Hippocampal formation (tissue), 2 donors: ENCODE measurements at places on chromosomes 7 and 10.

DNA sequence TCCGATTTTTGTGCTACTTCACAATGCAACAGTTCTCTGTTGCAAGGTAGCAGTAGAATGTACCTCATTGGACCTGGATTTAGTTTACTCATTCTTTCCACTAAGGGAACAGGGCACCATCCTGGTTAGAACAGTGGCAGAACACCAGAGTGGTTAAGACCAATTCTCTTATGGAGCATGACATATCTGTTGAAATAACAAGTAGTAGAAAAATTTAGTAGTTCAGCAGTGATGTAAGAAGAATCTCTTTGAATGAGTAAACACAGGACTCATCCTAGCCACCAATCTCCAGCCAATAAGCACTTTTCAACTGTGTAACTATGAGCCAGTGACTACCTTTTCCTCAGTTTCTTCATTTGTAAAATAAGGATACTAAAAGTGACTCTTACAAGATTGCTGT lies 2.4 kb downstream of the ANKRD22 start:
- DNase-seq, result no peak

GRCh38 chr10:96891840-96892239 lies 59.7 kb downstream of the LCOR start:
- DNase-seq, result no peak

GRCh38 chr10:109889867-109890266 lies 33.4 kb downstream of the XPNPEP1 start:
- DNase-seq, result no peak

- no peak for DNase-seq
These were observed 41.0 kb upstream of the ZNF518A start for GRCh38 chr10:96089116-96089515.

- DNase-seq, result no peak
These were observed 27.7 kb upstream of the TM9SF3 start for GRCh38 chr10:96614515-96614914.

DNA sequence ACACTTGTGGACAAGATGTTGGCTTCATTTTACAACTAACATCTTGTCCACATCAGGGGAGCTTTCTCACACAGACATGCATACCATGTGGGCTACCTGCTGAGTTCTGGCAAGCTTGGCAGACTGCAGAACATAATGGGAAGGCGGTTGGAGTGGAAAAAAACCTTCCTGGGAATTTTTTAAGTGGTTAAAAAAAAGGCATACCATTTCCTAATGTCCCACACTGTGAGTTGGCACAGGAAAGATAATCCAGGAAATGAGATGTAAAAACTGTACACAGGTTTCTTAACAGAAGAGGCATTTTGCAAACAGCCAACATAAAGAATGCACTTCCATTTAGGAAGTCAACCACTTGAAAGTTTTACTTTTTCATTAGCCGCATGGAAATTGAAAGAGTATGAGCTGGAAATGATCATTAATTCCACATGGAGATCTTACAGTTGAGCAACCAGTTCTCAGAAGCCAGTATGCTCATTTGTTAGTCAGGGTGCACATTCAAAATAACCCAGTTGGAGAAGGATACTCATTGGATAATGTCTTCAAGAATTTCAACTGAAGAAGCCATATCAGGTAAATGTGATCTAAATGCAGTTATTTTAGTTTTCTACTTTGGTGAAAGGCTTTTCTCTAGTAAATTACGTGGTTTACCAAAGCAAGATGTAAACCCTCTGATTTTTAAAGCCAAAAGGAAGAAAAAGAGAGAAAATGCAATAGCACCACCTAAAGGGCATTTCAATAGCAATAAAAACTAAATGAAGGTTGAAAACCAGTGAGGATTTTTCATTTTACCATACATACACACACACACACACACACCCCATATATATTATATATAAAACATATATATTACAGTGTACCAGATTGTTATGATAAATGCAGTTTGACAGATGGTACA lies 194.0 kb downstream of the TAX1BP1 start:
- no peak for DNase-seq

- peak; percentile 78 for DNase-seq
These were observed 90.2 kb upstream of the AGK start for GRCh38 chr7:141460781-141461715.

- no peak for DNase-seq
These were observed 71.9 kb downstream of the MRPL32 start for GRCh38 chr7:43004082-43004481.

GRCh38 chr10:107490389-107490788 lies 325.9 kb upstream of the SORCS1 start:
- no peak for DNase-seq

DNA sequence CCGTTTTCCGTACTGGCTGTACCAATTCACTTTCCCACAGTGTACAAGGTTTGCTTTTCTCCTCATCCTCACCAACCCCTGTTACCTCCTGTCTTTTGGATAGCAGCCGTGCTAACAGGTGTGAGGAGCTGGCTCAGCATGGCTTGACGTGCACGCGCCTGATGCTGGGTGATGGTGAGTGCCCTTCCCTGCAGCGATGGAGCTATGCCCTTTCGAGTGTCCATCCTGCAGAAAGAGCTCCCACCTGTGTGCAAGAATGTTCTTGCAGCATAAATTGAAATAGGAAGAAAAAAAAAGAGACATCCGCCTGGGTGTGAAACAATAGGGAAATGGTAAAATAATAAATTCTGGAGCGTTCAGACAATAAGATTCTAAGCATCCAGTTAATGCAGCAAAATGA lies 9.5 kb upstream of the UBE3C start:
- no peak for DNase-seq

DNA sequence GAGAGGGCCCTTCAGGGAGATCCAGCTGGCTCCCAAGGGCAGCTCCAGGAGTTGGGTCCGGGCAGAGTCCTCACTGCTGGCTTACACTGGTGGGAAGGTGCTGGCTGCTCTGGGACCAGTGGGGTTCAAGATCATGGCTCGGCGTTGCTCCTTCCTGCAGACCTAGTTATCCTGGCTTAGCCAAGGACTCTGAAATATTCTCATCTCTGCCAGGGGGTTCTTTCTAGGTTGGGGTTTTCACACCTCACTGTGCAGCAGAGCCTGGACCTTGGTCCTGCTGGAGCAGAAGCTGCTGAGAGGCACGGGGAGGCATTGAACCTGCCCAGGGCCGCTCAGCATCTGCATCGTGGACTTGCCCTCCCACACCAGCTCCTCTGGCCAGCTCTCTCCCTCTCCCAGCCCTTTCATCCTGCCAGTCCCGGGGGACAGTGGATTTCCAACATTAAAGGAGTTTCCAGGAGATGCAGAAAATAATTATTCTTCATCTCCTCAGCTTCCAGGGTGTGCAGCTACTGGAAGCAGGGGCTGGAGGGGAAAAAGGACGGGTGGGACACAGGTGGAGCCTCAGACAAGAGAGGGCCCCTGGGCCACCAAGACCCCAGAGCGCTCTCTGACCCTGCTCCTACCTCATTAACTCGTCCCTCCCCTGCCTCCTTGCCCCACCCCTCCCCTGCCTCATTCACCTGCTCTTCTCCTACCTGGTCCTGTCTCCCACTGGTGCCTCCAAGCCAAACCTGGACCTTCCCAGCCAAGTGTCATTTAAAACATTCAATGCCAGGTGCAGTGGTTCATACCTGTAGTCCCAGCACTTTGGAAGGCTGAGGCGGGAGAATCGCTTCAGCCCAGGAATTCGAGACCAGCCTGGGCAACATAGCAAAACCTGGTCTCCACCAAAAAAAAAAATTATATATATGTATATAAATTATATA lies 42.5 kb downstream of the JAKMIP3 start:
- no peak for DNase-seq

DNA sequence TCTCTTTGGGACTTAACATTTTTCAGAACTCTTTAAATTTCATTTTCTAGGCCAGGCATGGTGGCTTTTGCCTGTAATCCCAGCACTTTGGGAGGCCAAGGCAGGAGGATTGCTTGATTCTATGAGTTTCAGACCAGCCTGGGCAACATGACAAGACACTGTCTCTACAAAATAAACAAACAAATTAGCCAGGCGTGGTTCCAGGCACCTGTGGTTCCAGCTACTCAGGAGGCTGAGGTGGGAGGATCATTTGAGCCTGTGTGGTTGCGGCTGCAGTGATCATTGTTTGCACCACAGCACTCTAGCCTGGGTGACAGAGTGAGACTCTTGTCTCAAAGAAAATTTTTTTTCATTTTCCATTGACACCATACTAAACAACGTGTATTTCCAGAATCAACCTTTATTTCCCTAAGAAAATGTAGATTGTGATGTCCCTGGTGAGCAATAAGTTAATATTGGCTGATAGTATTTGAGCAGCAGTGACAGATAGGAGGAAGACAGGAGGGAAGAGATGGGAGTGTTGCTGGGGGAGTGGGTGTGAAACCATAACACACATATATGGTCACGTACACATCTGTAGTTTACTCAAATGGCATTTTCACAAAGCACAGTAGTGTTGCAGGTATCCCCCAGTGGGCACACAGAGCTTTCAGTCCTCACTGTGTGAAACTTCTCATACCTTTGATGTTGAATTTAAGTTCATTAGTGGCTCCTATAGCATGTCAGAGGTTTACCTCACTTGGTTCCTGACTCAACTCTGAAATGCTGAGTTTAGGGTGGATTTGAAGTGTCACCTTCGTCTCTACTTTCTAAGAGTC lies 205.6 kb downstream of the AUTS2 start:
- DNase-seq, result no peak

GRCh38 chr7:104327534-104327933 lies 869 bp upstream of the LHFPL3 start:
- DNase-seq, result no peak

DNA sequence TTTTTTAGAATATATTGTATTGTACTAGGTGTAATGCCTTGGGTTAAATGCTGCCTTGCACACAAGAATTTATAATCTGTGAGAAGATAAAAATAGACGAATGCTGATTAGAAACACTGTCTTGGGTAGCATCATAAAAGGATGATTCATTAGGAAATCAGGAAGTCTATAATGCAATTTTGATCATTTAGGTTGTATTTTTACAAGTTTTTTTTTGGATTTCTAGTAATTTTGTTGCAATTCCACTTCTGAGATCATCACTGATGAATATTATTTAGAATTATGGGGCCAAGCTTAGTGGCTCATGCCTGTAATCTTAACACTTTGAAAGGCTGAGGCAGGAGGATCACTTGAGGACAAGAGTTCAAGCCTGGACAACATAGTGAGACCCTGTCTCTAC lies 29.6 kb downstream of the WBP1L start:
- DNase-seq, result no peak

DNA sequence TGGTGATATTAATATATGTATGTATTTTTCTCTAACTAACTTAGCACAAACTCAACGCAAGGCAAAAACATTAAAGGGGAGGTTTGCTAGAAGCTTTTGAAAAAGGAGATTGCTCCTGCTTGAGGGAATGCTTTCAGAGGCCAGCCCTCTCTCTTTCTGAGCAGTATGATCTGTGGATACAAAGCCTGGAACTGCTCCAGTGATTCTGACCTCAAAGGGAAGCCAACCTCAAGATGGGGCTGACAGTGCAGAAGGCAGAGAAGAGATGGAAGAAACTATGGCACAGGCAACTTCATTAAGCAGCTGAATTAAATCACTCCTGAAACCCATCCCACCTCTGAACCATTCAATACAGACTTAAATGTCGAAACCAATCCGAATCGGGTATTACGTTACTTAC lies 102.4 kb downstream of the USP6NL start:
- DNase-seq, result no peak
